ENCODE measurements at places on chromosomes 6 and 20.
A peak's percentile ranks its signal among the peaks of the same experiment; 100 is the strongest.

GRCh38 chr20:53980031-53980465, 90.3 kb downstream of the BCAS1 start:
- DNase-seq: no peak

DNA sequence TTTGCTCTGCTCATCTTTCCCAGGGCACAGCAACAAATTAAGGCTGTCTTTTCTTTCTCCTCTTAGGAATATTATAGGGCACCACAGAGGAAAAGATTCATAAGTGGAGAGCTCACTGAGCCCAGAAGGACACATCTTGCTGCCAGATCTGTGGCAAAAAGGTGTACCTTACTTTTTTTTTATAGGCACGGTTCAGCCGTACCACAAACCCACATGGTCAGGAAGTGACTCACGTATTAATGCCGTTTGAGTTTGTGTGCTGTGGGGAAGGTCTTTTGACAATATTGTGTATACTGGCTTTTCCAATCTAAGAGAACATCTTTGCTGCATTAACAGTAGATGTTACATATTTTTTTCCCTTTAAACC, 28.4 kb downstream of the PAQR8 start:
- DNase-seq: peak; percentile 65

DNA sequence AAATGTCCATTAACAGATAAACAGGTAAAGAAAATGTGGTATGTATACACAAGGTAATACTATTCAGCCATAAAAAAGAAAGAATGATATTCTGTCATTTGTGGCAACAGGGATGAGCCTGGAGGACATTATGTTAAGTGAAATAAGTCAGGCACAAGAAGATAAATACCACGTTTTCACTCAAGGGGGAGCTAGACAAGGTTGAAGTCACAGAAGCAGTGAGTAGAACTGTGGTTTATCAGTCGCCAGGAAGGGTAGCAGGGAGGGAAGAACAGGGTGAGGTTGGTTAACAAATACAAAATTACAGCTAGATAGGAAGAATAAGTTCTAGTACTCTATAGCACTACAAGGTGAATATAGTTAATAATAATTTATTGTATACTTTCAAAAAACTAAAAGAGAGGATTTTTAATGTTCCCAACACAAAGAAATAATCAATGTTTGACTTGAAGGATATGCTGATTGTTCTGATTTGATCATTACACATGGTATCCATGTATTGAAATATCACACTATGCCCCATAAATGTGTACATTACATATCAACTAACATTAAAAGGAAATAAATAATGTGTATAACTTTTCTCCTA, 21.1 kb downstream of the RTN4IP1 start:
- DNase-seq: peak; percentile 21

DNA sequence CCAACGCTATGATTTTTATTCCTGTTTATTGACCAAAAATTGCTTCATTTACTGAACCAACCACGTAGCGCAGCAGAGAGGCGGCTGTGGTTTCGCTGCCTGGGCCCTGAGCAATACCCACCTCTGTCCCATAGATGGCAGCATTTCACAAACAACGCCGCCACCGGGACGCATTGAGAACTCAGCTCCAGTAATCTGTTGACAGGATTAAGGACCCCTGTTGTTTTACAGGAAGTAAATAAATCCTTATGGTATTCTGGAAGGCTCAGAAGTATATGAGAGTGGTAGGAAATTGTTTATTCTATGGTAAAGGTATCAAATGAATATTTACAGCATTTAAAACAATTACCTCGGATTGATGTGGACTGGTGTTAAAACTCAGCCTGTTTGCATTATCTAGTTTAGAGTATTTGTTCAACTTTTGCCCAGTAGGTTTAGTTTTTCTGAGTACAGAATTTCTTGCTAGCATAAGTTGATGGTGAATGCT, 547.9 kb upstream of the SLC35B3 start:
- DNase-seq: peak; percentile 57

GRCh38 chr6:152167641-152168603, 360.4 kb downstream of the ESR1 start:
- no peak for DNase-seq

GRCh38 chr6:2738373-2738979, 12.2 kb downstream of the MYLK4 start:
- peak; percentile 60 for DNase-seq

DNA sequence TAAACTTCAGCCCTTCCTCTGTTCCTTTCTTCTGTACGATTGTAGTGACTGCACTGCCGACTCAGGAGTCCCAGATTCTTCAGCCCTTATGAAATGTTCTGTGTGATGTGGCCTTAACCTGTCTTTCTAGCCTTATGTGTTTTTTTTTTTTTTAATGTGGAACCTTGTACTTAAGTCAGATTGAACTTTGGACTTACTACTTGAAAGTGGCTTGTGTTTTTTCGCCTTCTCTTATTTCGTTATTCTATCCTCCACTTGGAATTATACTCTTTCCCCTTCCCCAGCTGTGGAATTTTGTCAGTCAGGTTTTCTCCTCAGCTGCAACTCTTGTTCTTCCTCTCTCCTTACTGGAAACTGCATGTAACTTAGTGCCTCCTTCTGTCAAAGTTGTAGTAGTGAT, 8.8 kb downstream of the CEP43 start:
- no peak for DNase-seq

DNA sequence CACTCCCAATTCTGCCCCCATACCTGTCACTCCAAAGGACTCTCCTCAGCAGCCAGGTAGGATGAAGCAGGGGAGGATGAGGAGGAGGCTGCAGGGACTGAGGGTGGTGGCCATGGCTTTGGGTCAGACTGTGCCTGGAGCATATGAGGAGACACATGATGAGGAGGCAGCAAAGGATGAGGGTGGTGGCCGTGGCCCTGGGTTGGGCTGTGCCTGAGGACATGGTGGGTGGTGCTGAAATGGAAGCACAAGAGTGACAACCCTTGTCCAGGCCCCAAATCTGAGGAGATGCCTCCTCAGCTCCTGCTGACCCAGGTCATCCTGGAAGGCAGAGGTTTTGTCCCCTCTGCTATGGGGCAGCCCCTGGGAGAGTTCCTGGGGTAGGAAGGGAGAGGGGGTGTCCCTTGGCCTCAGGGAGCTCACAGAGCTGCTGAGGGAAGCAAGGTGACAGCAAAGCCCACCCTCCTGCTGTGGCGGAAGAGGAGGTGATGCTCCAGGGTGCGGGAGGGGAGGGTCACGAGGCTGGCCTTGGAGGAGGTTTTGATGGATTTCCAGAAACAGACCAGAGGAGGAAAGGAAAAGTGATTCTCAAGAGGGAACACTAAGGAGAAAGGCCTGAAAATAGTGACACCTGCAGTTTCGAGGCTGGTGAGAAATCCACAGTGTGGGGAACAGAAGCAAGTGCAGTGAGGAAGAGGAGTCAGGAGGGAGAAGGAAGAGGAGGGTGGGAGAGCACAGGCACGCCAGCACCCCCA, 4.6 kb downstream of the RAET1G start:
- no peak for DNase-seq

DNA sequence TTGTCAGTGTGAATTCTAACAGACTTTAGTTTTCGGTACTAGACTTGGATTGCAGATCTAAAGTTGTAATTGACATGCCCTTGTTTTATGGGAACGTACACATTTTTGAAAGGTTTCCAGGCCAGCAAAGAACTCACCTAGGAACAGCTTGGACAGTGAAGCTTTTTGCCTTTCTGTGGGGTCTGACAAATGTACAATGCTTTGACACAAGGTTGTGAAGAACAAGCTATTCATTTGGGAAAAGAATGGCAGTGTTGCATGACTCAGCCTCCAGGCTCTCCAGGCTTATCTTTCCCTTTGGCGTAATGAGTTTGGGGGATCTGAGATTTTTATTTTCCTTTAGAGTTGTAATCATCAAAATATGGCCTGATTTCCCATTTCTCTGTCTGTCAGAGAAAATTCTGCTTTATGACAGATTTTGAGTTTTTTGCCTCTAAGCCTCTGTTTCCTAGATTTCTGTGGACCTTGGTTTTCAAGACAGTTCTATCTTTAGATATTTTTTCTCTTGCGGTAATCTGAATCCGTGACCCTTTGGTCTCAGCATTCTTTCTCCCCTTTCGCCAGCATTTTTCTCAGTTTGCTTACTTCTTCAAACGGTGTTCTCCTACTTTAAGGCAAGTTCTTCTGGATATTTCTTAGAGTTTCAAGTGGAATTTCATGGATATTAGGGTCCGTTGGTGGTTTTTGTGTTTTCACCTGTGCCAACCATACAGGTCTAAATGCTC, 221.0 kb downstream of the ADGB start:
- no peak for DNase-seq

DNA sequence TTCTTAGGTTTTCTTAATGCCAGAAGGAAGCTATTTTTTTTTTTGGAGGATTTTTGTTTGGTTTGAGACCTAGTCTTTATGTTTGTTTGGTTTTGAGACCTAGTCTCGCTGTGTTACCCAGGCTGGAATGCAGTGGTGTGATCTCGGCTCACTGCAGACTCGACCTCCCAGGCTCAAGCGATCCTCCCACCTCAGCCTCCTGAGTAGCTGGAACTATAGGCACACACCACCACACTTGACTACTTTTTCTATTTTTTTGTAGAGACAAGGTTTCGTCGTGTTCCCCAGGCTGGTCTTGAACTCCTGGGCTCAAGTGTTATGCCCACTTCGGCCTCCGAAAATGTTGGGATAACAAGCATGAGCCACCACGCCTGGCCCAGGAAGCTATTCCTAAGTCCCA, 67.8 kb upstream of the NHSL1 start:
- no peak for DNase-seq

- DNase-seq: no peak
These were observed 3.4 kb downstream of the THEMIS start for GRCh38 chr6:127897484-127897883.

GRCh38 chr6:45715508-45715803, 300.2 kb downstream of the CLIC5 start:
- DNase-seq: peak; percentile 28

DNA sequence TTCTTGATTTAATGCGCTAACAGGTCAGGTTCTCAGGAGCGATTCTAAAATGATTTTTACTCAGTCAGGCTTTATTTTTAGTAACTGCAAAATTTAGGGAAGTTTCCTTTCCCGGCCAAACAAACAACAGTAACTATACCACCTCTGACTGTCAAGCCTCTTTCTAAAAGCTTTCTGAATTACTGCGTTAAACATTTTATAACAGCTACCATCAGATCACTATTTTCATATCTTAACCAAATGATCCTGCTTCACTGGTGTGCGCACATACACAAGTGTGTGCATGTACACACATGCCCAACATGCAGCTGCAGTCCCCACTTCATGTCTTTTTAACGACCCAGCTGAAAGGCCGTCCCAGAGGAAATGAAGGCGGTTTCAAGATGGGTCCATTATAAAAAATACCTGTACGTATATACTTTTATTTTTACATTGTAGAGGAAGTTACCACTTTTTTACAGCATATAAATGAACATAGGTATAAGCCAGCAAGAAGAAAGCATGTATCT, 25.0 kb downstream of the TMEM242 start:
- no peak for DNase-seq
